Retina (tissue), 1 donor: ENCODE measurements at places on chromosomes 7 and 10.

DNA sequence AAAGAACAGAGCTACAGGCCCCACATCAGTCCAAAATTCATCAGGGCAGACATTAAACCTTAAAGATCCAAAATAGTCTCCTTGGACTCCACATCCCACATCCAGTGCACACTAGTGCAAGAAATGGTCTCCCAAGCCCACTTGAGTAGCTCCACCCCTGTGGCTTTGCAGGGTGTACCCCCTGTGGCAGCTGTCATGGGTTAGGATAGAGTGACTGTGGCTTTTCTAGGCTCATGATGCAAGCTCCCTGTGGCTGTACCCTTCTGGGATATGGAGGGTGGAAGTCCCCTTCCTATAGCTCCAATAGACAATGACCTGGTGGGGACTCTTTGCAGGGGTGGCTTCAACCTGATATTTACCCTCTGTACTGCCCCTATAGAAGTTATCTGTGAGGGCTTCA is 128.8 kb upstream of the DKK1 start:
- DNase-seq, result no peak

GRCh38 chr7:77281780-77282478 is 82.3 kb upstream of the FGL2 start:
- DNase-seq, result no peak

- no peak for DNase-seq
Measured at GRCh38 chr10:87524296-87524695, 19.6 kb downstream of the MINPP1 start.

GRCh38 chr7:24328050-24328449 is 44.1 kb downstream of the NPY start:
- no peak for DNase-seq

DNA sequence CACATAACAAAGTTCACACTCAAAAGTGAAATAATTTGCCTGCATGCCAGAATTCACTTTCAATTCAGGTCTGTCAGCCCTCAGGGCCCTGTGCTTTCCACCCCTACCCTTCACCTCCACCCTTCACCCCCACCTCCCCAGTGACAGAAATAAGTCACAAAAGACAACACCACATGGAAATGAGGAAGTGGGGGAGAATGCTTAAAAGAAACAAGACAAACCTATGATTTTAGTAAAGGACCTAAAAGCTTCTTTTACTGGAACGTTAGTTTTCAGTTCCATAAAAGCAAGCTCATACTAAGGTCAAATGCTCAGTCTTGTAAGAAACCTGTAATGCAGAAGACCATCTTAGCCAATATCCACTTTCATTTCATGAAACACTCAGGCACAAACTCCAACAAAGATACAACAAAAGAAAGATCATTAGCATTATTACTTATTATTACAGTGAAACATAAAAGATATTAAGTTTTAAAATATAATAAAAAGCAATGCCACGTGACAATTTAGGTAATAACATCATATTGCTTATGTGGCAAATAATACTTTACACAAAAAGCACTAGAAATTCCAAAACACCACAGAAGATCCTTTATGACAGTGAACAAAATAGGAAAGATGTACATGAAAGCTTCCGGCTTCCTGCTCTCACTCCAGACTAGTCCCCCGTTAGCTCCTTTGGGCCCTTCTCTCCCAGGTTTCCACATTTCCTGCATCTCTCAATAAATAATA is 112.1 kb downstream of the LMBR1 start:
- DNase-seq, result no peak

DNA sequence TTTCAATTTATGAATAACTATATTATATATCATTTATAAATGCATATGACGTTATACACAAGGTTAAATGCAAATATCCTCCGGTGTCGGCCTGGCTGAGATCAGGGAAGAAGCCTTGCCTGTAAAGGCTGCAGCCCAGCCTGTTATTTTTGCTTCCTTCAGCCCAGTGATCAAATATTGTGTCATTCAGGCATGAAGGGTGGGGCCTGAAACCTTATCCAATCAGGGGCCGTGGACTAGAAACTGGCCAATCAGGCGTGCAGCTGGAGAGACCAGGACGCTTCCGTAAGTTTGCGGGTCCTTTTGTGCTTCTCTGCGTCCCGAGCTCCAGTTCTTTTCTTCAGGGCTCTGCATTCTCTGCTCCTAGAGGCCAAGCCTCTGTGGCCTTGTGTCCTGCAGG is at the start of gene ZNF722:
ZNF722 (plus strand) TSS at position 301 of the 400 bp plus-strand sequence. CDS start 113 bp downstream, outside the sequence.
- no peak for DNase-seq

- no peak for DNase-seq
Measured at GRCh38 chr10:95214793-95215192, 20.8 kb downstream of the ACSM6 start.

DNA sequence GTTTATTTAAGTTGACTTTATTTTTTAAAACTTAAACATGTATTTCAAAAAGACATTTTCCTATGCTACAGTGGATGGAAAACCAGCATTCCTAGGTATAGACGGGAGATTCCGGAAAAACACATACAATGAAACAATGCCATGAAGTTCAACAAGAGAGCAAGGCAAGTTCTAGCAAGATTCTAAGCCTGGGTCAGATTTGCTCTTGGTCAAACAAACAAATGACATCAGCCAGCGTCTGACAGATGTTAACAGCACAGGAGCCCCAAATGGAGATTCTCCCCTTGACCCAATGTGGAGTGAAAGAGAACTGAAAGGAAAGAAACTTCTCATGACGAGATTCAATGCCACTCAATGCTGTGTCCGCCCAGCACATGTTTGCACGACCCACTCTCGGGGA is 149.9 kb downstream of the NEURL1 start:
- no peak for DNase-seq

- DNase-seq, result no peak
Measured at GRCh38 chr7:5774136-5774535, 7.3 kb downstream of the RNF216 start.

DNA sequence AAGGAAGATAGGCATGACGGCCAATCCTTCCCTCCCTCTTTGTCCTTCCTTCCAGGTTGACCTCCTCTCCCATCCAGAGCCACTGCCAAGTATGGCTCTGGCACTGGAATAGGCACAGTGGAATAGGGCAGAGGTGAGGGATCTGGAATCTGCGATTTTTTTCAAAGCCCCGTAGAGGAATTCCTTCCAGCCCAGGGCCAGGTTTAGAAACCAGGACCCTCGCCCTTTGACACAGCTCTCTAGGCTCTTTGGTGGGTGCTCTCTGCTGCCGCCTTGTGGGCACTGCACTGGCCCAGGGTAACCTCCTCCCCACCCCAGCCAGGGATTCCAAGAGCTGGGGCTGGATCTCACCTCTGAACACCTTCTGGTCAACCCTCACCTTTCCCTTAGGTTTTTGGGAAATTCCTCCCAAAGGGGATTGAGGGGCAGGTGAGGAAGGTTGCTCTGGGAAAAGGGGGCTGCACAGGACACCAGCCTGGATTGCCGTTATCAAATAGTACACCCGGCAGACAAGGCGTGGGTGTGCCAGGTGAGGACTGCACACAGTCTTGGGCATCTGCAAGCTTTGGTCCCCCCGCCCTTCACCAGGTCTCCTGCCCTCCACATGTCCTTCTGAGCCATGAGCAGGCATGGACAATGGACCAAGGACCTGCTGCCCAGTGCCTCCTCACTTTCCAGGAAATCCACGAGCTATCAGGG is 22.8 kb downstream of the C10orf105 start:
- DNase-seq, result peak; percentile 72

- no peak for DNase-seq
Measured at GRCh38 chr7:26937306-26937705, 72.9 kb upstream of the SKAP2 start.

GRCh38 chr7:30028749-30029635 is 780 bp downstream of the PLEKHA8 start:
- DNase-seq, result no peak

DNA sequence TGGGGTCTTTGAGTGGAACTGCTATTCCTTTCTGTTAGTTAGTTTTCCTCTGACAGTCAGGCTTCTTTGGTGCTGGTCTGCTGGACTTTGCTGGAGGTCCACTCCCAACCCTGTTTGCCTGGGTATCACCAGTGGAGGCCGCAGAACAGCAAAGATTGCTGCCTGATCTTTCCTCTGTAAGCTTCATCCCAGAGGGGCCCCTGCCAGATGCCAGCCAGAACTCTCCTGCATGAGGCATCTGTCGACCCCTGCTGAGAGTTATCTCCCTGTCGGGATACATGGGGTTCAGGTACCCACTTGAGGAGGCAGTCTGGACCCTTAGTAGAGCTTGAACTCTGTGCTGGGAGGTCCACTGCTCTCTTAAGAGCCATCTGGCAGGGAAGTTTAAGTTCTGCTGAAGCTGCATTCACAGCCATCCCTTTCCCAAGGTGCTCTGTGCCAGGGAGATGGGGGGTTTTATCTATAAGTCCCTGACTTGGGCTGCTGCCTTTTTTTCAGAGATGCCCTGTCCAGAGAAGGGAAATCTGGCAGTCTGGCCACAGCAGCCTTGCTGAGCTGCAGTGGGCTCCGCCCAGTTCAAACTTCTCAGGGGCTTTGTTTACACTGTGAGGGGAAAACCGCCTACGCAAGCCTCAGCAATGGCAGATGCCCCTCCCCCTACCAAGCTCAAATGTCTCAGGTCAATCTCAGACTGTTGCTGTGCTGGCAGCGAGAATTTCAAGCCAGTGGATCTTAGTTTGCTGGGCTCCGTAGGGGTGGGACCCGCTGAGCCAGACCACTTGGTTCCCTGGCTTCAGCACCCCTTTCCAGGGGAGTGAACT is 89.7 kb upstream of the CDK6 start:
- peak; percentile 35 for DNase-seq

- DNase-seq, result no peak
Measured at GRCh38 chr7:127632276-127632910, 14.5 kb upstream of the PAX4 start.

DNA sequence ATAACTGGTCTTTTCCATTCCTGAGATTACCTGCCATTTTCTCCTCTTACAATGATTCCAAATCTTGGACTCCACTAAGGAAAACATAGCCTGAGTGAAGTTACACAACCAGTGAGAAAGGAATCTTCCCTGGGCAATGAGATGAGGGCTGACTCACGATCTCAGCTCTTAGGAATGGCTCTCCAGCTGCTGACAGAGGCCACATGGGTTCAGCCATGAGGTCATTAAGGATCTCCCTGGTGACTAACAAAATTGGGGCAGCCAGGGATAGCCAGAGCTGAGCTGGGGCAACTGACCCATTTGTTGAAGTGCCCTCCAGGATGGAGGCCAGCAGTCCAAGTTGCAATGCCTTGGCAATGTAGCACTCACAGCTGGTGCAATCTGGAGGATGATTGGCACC is 78.7 kb upstream of the MKLN1 start:
- DNase-seq, result no peak

GRCh38 chr7:137590756-137591305 is 247.3 kb upstream of the PTN start:
- peak; percentile 77 for DNase-seq

DNA sequence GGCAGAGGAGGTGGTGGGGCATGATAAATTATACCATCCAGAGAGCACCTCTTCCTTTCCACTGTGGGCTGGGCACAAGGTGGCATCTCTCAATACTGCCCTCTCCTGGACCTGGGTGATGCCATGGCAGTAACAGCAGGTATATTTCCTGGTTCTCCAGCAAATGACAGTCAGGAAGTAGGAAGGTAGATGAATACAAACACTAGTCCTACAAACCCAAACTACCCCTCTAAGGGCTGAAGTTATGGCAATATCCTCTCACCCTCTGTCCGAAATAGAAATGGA is 1004.9 kb downstream of the KCNMA1 start:
- no peak for DNase-seq
